ENCODE measurements at places on chromosomes 3 and 15.

DNA sequence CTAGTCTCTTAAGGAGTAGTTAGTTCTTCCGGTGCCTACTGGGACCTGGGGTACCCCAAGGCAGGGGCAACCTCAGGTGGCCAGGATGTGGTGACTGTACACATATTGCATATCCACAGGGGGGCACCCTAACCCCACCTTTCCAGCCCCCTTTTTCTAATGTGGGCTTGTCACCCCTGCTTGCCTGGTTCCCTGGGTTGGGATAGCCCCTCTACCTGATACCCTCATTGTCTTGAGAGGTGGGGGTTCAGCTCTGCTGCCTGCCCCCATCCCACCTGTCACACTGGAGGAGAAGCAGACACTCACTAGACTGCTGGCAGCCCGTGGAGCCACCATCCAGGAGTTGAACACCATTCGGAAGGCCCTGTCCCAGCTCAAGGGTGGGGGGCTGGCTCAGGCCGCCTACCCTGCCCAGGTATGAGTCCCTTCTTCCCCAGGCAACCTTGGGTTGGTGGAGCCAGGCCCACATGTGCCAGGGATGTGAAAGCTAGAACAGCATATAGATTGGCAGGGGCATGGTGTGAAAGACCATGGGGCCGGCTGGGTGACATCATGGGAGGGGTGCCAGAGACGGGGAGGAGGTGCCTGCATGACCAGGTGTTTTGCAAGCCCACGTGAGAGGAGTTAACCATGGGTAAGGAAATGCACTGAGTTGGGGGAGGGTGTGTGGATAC, 4.0 kb downstream of the GLYCTK start:
- no peak for DNase-seq

- DNase-seq: no peak
Observed at GRCh38 chr3:20905210-20905805, 719.3 kb upstream of the SGO1 start.

DNA sequence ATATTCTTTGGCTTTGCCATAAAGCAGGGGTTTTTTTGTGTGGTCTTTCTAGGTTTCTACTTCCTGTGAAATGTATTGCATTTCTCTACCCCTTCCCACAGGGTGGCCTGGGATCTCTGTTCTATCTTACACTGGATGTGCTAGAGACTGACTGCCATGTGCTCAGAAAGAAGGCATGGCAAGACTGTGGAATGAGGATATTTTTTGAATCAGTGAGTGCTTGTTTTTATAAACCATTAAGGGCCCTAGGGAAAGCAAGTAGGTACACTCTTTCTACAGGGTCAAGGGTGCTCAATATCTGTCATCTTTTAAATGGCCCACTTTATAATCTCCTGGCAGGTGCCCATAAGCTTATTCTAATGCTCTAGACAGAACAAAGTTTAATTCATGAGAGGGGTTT, 730 bp downstream of the FETUB start:
- DNase-seq: no peak

GRCh38 chr3:184582646-184583577, 21.3 kb downstream of the EPHB3 start:
- no peak for DNase-seq

- no peak for DNase-seq
Observed at GRCh38 chr3:131794766-131795388, 239.9 kb downstream of the CPNE4 start.
